Anterior cingulate cortex (tissue), 58 donors: ENCODE measurements at places on chromosomes 1 and 21.

GRCh38 chr1:48932366-48932765, 155.7 kb upstream of the BEND5 start:
- DNase-seq, result no peak

GRCh38 chr1:61807606-61808140, 65.4 kb downstream of the PATJ start:
- DNase-seq, result no peak

DNA sequence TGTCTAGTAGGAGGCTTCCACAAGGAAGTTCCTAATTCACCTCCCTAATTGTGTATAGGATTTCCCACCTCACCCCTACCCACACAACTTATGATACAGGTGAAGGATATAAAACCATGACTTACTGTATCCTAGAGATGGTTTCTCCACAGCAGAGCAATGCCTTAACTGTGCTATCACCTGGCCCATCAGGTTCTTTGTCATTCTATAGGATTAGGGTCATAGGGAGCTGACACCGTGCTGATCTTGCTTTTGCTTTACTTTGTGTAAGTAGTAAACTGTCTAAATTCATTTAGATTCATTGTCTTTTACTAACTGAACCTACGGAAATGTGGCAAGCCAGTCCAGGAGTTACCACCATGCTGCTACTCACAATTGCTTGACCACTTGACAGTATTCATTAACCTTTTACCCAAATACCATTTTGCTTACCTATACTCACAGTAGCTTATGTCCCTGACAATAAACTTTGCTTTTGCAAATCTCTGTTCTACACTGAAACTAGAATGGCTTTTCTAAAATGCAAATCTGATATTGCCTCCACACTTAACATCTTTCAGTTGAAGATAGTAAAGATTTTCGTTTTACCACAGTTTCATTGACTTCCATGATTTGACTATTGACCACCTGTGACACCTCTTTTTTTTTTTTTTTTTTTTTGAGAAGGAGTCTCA, 147.6 kb downstream of the IFI44 start:
- DNase-seq, result no peak

- no peak for DNase-seq
Observed at GRCh38 chr1:185663332-185663731, 70.9 kb upstream of the HMCN1 start.

DNA sequence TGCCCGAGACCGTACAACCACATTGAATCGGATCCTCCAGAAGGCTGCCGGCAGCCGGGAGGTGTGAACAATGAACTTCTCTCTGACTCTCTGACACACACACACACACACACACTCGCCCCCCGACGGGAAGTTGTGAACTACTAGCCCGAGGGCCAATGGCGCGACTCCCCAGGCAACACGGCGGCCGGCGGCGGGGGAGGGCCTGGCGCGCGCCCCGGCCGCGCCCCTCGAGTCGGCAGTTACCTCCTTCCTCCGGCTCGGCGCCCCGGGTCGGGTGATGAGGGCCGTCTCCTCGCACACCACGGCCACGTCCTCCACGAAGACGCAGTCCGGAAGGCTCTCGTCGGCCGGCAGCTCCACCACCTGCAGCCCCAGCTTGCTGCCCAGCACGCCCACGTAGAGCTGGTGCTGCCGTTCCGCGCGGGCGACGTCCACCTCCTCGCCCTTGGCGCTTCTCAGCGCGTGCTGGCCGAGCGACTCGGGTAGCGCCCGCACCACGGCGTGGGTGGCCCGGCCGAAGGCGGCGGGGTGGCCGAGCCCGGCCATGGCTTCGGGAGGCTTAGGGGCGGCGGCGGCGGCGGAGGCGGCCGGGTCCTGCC, 361 bp downstream of the DDAH1 start:
- DNase-seq, result peak; percentile 40

DNA sequence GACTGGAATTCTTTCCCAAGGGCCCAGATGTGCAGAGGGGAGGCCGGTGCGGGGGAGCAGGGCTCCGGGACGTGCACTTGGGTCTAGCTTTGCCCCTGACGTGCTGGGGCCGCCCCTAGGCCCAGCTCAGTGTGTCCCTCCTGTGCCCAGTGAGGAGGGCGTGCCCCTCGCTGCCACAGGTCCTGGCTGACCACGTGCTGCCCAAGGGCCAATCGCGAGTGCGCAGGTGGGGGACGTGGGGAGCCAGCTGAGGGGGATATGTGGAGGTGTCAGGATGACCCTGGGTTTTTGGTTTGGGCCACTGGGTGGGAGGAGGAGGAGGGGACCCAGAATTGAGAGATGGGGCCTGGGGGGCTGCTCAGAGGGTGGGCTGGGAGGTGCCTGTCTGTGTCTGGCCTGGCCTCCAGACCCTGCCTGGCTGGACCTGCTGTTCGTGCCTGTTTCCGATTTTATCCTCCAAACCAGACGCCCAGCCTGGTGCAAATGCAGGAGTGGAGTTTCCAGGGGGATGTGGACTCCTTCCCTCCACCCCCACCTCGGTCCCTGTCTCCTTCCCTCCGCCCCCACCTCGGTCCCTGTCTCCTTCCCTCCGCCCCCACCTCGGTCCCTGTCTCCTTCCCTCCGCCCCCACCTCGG, 6.1 kb upstream of the RNF223 start:
- DNase-seq, result no peak

- DNase-seq, result no peak
Observed at GRCh38 chr1:165884690-165885304, 57.4 kb downstream of the UCK2 start.

- no peak for DNase-seq
Observed at GRCh38 chr1:88327391-88328267, 356.4 kb upstream of the PKN2 start.
